Effector memory CD8-positive, alpha-beta T cell (primary cell): ENCODE measurements at places on chromosomes 4 and X.

- DNase-seq: no peak
Measured at GRCh38 chrX:6049132-6049531, 179.5 kb downstream of the NLGN4X start.

GRCh38 chrX:80184854-80185253 lies 170.3 kb downstream of the TBX22 start:
- no peak for DNase-seq

DNA sequence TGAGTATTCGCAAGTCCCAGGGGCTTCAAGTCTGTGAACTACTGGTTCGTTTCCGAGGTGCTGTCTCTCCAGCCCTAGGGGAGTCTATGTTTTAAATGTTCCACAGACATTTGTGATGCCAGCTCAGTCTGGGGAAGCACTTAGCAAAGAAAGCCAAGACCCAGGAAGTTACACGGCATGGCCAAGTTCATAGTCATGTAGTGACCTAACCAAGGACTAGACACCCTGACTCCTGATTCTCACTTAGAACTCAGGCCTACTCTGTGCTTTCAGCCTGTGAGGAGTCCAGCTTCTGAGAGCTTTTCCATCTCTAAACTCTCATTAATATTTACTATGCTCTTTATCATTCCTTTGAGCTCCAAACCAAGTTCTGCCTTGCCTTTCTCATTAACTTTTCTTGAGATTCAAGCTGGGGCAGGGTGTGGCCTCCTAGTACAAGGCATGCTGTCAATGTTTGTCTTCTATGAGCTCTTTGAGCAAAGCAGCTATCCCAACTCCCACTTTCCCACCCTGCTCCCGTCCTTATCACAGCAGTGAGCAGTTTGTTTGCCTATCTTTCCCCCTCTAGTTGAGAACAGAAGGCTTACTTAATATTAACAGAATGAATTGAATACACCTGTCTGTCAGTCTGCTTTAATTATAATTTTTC lies 105.4 kb upstream of the FAM9C start:
- DNase-seq: no peak

DNA sequence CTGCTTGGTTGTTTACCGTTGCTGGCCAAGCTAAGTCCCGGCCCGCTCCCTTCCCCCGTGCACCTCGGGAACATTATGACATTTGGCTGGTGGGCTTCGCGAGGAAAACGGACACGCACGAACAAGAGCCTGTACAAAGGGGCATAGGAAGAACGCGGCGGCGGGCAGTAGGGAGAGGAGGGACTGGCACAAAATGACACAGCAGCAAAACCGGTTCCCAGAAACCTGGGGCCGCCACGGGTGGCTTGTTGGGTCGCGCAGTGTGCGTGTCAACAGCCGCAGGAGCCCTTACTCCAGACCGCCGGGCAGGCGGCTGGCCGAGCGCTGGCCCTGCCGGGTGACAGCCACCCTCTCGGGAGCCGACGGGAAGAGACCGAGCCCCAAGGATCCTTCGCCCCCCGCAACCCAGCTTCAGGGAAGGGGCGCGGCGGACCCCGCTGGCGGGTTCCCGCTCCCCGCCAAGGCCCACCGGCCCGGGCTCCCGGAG lies 1.6 kb upstream of the LIN54 start:
- DNase-seq: peak; percentile 13

DNA sequence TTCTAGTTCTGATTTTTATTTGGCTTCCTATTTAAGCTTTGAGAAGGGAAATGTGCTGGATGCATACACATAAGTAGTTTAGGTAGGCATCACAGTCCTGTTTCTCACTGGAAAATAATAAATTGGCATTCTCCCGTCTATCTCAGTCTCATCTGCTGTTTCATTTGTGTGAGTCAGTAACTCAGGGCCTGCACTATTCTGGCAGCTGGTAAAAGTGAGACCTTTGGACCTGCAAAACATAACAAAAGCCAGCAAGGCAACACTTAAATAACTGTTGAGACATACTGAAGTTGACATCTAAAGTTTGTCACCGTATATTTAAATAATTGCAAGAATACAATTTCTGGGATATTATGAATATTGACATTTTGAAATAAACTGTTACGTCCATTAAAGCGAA lies 8.6 kb upstream of the UBQLN2 start:
- no peak for DNase-seq

GRCh38 chrX:150450519-150451177 lies 87.5 kb downstream of the MAMLD1 start:
- DNase-seq: no peak

- no peak for DNase-seq
Measured at GRCh38 chr4:185256446-185256845, 47.0 kb downstream of the SNX25 start.

- DNase-seq: no peak
Measured at GRCh38 chr4:163588532-163588931, 94.0 kb downstream of the TMA16 start.

GRCh38 chrX:69264158-69264581 lies 98.9 kb upstream of the PJA1 start:
- no peak for DNase-seq

DNA sequence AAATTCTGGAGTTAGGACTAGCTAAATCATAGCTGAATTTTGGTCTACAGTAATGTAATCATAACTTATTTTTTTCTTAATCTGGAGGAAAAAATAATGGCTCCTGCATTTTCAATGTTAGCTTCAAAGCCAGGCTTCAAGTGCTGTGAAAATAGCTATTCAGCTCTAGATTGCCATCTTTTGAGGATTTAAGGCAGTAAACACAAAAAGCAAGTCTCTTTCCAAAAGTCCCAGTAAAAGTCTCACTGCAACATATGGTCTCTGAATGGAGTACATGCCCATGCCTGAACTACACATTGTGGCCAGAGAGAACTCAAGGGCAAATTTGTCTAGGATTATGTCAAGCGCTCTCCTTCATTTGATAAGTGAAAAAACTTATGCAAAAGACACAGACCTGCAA lies 720.9 kb downstream of the FSTL5 start:
- no peak for DNase-seq

GRCh38 chr4:186536285-186536684 lies 19.1 kb downstream of the MTNR1A start:
- DNase-seq: no peak

DNA sequence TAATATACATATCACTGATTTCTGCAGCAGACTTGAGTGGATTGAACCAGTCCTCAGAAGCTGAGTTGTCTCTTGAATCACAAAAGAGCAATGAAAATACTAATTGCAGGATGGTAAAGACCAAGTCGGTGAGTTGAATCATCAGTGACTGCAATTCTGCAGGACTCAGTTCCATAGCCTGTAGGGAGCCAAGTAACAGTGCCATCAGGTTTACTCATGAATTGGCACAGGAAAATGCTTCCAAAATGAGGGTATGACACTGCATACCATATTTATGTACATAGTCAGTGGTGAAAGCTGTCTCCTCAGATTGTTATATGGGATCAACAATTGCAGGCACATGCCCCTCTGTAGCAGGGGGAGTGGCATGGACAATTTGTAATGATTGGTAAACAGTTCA lies 192.8 kb downstream of the CCNG2 start:
- no peak for DNase-seq

DNA sequence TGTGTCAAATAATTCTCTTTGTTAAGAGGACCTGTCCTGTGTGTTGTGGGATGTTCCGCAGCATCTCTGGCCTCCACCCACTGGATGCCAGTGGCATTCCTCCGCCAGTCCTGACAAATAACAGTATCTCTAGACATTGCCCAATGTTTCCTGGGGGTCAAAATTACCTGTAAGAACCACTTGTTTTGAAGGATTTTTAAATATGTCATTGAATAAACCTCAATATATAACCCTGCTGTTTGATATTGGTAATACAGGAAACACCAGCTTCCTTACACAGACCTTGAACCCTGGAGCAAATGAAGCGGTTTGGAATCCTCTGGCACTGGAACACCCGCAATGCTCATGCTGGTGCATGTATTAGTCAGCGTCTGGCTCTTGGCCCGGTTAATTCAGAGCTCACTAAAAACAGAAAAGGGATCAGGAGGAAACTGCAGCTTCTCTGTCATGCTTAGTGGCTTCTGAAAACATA lies 101.3 kb downstream of the TBL1X start:
- DNase-seq: peak; percentile 0

GRCh38 chrX:46407753-46408130 lies 137.5 kb downstream of the ZNF674 start:
- DNase-seq: no peak

GRCh38 chr4:150078041-150078578 lies at the start of gene DCLK2:
Gene DCLK2 (plus strand): TSS chr4:150078445. CDS start chr4:150079028, 583 bp downstream.
- no peak for DNase-seq

DNA sequence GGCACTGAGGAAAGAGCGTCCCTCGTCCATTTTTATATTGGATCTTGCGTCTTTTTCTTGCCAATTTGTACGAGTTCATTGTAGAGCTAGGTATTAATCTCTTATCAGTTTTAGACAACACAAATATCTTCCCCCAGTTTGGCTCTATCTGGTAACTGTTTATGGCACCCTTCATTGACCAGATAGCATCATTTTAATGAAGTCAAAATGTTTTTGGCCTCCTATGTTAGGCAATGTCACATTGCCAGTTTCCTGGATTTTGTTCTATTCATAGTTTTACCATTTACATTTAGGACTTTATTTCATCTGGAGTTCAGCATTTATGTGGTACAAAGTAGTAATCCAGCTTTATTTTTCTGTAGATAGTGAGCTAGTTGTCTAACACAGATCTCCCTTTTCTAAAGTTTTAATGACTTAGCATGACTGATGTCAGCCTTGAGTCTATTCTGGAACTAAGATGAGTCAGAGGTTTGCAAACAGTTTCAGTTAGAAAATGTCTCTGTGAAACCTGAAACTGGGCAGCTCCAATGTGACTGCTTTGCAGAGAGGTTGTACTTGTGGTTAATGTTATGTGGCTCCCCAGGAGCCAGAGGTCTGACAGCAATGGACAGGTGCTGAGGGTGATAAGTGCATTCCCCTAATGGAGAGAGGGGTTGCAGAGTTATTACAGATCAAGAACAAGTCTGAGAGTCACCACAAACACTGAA lies 5.3 kb upstream of the STBD1 start:
- DNase-seq: no peak

DNA sequence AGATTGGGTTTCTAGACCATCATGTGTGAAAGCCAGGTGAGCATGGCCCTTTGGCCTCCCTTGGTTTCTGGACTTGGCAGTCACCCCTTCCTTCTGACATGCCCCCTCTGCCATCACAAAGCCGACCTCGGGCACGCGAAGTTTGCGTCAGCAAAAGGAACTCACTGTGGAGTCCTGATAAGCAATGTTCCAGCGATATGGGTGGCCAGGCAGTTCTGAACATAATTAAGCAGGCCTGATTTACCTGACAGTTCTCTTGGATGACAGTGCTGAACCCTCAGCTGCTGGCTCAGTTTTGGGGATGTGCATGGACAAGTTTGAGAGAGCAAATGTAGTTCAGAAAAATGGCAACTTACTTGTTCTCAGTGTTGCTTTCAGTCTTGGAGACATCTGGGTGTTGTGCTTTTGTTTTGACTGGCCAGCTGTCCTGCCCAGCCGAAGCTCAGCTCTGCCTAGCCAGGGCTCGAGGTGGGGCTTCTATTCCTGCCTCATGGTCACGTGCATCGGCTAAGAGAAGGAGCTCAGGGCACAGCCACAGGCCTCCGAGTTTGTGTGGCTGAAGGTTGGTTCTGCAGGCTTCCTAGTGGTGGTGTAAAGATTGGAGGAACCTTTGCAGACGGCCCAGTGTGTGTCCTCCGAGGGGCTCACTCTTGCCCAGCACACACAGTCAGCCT lies 78.3 kb downstream of the CLDN34 start:
- DNase-seq: no peak

DNA sequence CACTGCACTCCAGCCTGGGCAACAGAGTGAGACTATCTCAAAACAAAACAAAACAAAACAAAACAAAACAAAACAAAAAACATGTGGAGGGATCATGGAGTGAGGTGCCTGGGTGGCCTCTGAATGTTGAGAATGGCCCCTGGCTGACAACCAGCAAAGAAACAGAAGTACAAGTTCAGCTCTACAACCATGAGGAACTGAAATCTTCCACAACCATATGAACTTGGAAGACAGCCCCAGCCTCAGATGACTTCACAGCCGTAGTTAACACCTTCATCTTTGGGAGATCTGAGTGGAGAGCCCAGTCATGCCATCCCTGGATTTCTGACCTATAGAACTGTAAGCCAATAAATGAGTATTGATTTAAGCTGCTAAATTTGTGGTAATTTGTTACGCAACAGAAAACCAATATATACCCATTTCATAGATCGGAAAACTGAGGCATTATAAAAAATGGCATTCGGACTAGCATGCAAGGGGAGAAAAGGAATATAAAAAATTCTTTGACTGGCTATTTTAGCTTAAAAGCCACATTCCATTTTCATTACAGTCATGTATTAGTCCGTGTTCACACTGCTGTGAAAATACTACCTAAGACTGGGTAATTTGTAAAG lies 138.7 kb upstream of the RAPGEF2 start:
- no peak for DNase-seq

DNA sequence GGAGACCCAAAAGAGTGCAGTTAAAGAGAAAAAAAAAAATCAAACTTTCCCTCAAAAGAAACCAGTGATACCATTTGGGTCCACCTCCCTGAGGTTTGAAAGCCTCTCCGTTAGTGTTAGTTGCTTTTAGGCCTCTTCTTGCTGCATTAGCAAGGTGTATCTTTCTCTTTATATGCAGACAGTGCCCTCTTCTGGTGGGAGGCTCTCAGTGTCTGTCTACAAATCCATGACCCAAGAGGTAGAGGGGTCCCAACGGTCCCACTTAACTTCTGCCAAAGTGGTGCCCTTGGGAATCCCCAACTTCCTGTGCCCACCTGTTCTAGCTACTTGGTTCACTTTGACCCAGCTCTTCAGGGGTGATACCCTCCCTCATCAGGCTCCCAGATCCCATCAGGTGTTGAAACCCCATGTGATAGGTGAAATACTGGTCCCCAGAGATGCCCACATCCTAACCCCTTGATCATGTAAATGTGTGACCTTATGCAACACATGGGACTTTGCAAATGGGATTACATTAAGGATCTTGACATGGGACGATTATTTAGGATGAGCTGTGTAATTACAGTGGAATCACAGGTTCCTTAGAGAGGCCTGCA lies 63.7 kb upstream of the CD99 start:
- DNase-seq: peak; percentile 18

DNA sequence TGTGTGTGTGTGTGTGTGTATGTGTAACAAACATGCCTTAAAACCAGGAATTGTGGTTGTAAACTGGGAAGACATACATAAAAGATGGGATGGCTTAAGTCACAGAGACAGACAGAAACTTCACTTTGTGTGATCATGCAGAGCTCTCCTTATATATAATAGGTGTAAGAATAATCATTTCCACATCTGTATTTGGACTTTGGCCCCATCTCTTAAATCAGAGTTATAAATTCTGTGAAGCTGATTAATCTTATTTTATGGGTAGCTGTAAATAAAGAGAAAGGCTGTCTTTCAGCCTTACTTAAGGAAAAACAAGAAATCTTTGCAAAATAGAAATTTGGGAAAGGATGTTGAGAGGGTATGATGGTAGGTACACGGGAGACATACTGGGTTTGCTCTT lies 174.6 kb upstream of the PITX2 start:
- no peak for DNase-seq

GRCh38 chrX:22063284-22063683 lies 31.2 kb downstream of the PHEX start:
- DNase-seq: no peak

GRCh38 chrX:17374619-17375366 lies at the start of gene NHS:
Gene NHS (plus strand): TSS chrX:17375200. CDS start chrX:17375758, 558 bp downstream.
- DNase-seq: no peak

GRCh38 chr4:153019906-153020305 lies 83.8 kb downstream of the FHDC1 start:
- DNase-seq: no peak
